Stimulated activated CD8-positive, alpha-beta memory T cell treated with anti-CD3 and anti-CD28 coated beads, Interleukin-4, amount 100 ng/mL, for 1 hour (primary cell): ENCODE measurements at places on chromosomes 3 and 15.

DNA sequence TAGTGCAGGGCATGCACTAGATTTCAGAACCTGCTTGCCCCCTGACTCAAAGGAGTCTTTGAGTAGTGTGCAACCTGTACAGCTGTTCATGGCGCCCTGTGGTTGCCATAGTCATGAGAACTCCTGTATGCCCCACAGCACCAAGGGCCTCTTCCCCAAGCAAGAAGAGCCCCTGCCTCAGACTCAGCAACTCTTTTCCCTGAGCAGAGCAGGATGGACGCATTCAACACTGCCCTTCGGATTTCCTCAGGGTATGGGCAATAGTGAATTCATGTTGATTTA, 89.7 kb upstream of the KLF13 start:
- DNase-seq, result no peak

GRCh38 chr15:79740561-79740960, 156.3 kb downstream of the MTHFS start:
- DNase-seq, result no peak

DNA sequence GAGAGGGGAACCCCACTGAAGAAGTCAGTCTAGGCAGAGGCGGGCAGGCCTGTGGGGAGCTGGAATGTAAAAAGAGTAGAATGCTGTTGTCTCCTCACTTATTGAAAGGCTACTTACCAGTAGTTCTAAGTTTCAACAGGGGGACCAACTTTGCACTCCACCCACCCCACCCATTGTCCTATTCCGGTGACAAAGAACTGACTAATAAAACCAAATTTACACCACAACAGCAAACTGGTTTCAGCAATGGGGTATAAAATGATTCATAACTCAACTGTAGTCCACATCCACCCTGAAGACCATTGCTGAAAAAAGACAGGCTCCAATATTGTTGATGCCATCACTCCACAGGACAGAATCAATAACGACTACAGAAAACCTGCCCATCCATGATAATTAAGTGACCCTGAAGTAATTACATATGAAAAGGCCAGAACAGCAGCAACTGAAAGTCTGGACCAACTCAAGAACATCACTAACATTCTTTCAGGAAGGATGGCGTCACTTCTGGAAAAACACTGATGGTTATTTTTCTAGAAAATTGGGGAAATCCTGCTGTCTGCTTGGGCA, 80.2 kb downstream of the ABI3BP start:
- DNase-seq, result no peak

DNA sequence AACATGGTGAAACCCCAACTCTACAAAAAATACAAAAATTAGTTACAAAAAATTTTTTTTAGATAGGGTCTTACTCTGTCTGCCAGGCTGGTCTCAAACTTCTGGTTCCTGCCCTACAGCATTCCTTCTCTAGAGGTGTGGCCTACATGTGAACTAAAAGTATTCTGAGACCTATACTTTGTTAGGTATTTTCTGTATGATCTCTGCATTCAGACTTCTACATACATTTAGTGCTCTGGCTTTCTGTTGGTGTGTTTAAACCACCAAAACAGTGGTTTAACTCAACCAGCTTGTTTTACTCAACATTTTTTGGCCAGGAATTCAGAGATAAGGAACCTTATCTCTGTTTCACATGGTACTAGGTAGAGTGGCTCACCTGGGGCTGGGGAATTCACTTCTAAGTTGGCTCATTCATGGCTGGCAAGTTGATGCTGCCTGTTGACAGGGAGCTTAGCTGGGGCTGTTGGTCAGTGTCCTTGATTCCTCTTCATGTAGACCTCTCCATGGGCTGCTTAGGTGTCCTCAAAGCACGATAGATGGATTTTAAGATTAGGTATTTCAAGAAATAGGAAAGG, 41.4 kb upstream of the BSN start:
- no peak for DNase-seq

DNA sequence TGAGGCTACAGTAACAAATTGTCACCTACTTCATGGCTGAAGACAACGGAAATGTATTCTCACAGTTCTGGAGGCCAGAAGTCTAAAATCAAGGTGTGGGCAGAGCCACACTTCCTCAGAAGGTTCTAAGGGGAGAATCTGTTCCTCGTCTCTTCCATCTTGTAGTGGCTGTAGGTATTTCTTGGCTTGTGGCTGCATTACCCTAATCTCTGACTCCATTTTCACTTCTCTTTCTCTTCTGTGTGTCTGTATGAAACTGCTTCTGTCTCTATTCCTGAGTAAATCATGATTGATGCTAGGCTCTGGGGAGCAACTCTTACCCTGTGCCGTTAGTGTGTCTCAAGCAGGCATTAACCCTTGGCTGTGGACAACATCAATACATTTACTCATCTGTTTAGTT, 164.7 kb downstream of the SQOR start:
- no peak for DNase-seq

- DNase-seq, result no peak
Measured at GRCh38 chr15:68211656-68212320, 6.7 kb upstream of the CALML4 start.

GRCh38 chr3:72078676-72079368, 293.9 kb upstream of the PROK2 start:
- DNase-seq, result no peak

GRCh38 chr3:110575702-110576101, 495.9 kb upstream of the NECTIN3 start:
- DNase-seq, result no peak

GRCh38 chr3:56796996-56797395, 4.8 kb downstream of the ARHGEF3 start:
- no peak for DNase-seq

GRCh38 chr3:114892880-114893279, 254.2 kb downstream of the ZBTB20 start:
- DNase-seq, result no peak

DNA sequence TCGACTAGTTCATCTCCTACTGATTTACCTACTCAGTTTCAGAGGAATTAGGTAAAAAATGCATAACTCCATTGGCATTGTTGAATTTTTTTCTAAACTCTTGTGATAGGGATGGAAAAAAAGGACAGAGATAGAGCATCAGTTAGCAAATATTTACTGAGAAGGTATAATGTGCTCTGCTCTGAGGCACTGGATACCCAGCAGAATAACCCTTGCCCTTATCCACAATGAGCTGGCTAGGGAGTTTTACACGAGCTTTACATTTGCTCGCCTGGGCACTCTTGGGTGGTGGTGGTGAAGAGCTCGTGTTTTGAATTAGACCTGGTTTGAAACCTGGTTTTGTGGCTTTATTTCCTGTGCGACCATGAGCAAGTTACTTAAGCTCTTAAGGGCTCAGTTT, 149.6 kb downstream of the RORA start:
- no peak for DNase-seq

- DNase-seq, result no peak
Measured at GRCh38 chr3:9316881-9317361, 45.9 kb upstream of the THUMPD3 start.

DNA sequence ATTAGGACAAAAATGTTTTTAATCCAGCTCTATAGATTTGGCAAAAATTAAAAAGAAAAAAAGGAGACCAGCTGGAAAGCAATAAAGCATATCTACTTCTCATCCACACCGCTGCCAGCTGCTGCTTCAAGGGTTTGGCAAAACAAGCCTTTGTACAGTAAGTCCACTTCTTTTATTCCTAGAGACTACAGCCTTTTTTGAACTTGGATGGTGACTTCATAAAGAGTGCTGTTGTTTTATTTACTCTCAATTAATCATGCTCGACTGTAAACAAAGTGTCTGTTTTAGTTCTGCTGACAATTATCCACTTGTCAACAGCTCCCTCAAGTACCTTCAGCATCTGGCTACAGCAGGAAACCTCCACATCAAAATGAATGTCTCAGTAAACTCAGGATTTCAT, 12.3 kb upstream of the FOXB1 start:
- no peak for DNase-seq

- DNase-seq, result no peak
Measured at GRCh38 chr15:52100807-52101442, 11.7 kb downstream of the BCL2L10 start.

DNA sequence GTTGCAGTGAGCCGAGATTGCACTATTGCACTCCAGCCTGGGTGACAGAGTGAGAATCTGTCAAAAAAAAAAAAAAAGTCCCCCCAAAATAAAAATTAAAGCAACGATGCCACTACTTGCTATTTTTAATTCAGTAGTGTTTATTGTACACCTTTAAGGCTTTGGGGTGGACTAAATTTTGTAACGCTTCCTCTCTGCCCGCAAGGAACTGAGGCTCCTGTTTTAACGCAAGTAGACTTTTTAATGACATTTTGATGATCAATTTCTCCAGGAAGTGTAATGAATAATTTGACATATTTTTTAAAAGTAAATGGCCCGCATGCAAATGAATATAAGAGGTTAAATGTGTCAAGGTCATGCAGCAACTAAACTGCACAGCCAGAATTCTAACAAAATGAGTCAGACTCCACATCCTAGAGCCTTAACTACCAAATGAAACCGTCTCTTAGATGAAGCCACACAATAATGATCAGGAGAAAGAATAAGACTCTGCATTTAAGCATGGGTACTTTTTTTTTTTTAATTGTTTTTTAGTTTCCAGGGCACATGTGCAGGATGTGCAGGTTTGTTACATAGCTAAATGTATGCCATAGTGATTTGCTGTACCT, 96.8 kb upstream of the LMOD3 start:
- no peak for DNase-seq

DNA sequence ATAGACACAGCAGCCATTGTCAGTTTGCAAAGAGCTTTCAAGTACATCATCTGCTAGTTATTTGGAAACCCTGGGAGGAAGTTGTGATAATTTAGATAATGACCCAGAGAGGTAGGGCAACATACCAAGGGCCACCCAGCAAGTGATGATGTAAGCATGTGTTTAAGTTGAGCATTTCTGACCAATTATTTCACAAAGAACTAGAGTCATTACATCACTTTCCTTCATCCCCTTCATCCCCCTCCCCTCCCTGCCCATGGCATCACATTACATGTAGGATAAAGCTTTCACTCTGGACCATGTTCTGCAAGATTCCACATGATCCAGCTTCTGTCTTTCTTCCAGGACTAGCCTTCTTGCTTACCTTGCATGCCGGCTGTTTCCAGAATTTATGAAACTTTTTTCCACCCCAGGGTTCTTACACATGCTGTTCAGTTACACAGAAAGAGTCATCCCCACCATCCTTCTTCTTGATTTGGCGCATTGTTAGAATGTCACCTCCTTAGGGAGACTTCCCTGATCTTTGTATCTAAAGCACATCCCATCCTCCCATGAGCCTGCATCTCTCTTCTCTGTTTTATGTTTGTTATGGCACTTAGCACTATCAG, 71.3 kb downstream of the PTPRG start:
- DNase-seq, result no peak

GRCh38 chr15:69862540-69862939, 235.2 kb downstream of the TLE3 start:
- DNase-seq, result no peak

- no peak for DNase-seq
Measured at GRCh38 chr3:144915202-144915601, 943.6 kb downstream of the DIPK2A start.

GRCh38 chr3:132236701-132237651, 80.2 kb upstream of the ACP3 start:
- DNase-seq, result no peak

DNA sequence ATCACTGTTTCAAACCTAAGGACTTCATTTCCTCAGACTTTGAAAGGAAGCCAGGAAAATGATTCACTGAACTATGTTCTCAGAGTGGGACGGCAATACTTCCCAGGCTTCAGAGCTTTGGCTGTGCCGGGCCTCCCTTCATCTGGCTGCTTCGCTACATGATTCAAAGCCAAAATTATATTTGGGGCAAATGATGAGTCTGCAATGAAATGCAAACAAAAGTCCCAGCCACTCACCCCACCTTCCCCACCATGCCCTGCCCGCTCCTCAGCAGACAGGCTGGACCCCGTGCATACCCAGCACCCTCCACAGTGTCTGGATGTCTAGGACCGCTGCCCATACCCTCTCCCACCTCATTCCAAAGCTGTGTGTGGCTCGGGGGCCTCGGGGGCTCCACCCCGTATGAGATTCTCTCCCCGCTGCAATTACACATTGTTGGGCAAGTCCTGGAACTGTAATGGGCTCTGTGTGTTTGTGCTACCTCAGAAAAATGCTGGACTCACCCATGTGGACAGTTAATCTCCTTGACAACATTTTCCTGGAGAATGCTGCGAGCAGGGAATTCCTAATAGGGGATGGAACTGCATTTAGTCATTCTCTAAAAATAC, 32.2 kb downstream of the ATP10A start:
- no peak for DNase-seq

- no peak for DNase-seq
Measured at GRCh38 chr3:50520849-50521248, 17.4 kb upstream of the CACNA2D2 start.

DNA sequence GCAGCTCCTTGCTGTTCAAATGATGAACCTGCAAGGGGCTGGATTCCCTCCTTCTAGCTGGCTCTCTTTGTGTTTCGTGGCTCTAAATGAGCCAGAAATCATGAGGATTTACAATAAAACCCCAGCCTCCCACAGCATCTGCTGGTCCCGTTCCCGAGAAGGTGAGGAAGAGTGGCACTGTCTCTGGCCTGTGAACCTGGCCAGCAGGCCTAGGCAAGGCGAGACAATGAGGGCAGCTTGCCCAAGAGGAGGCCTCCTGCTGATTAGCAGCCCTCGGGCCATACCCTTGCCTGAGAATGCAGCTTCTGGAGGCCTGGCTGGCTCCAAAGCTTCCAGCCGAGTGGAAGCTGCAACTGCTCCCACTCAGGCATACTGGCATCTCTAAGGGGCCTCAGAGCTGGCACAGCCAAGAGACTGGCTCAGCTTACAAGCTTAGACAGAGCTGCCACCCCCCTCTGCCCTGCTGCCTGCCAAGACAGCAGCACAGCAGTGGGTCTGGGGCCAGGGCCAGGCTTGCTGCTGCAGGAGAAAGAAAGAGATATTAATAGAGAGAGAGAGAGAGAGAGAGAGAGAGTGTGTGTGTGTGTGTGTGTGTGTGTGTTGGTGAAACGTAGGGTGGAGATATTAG, 76.5 kb downstream of the HMG20A start:
- no peak for DNase-seq

GRCh38 chr3:15071699-15072098, 6.6 kb upstream of the MRPS25 start:
- DNase-seq, result no peak

DNA sequence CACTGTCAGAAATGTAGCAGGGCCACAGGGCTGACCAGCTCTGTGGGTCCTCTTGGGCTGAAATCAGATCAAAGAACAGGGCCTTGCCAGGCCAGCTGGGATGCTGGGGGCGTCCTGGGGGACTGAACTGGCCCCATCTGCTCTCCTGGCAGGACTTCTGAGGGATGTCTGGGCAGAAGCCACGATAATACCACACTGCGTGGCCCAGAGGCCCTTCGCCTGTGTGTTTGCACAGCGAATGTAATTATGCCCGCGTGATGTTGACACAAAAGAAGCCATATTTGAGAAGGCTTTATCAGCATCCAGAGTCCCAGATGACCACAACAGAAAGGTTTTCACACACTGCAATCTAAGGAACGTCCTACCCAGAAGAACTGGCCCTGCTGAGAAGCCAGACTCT, 174.0 kb downstream of the RAB11A start:
- no peak for DNase-seq

GRCh38 chr3:56976651-56977560, 83.6 kb upstream of the SPATA12 start:
- no peak for DNase-seq

GRCh38 chr15:81869161-81869954, 176.5 kb downstream of the MEX3B start:
- DNase-seq, result no peak
